ENCODE measurements at places on chromosomes 6 and 20. TPM values are rescaled to one million over a fixed set of nuclear protein-coding genes. Genes with fewer than 3 reads are reported as not detected.

GRCh38 chr20:45088247-45088646, 12.7 kb downstream of the KCNS1 start:
- H3K36me3 ChIP-seq, result no peaks in the 10 kb centered on the region
- H3K4me1 ChIP-seq, result no peaks in the 10 kb centered on the region
- H3K4me3 ChIP-seq, result no peak overlapping the region

GRCh38 chr6:31011153-31011552, 879 bp downstream of the MUC22 start:
- H3K36me3 ChIP-seq, result no peaks in the 10 kb centered on the region
- no peak overlapping the region for H3K4me3 ChIP-seq
- H3K27me3 ChIP-seq, result no peaks in the 10 kb centered on the region
- DNase-seq, result no peak

DNA sequence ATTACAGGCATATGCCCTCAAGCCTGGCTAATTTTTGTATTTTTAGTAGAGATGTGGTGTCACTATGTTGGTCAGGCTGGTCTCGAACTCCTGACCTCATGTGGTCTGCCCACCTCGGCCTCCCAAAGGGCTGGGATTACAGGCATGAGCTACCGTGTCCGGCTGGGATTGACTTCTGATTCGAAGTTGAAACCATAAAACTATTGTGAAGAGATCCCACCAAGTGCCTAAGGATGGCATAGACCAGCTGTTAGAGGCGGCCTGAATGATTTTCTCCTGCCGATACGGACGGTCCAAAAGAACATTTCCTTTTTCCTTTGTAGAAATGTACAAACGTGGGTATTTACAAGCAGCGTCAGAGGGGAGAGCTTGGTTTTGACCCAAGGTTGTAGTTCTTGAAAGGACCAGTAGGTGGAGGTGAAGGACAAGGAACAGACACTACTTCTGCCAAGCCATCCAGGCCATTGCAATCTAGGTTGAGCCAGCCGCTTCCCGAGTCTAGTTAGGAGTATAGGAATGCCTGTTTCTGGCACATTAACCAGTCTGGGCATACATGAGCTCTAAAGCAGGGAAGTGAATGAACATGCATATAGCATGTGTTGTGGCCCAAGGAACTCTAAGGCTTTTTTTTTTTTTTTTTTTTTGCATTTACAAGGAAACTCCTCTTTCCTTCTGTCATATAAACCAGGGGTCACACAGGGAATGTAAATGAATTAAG, 29.0 kb downstream of the MOCS3 start:
- no peak overlapping the region for H3K4me3 ChIP-seq
- H3K27me3 ChIP-seq, result no peaks in the 10 kb centered on the region
- H3K4me1 ChIP-seq, result peaks cover 4% of the 10 kb centered on the region
- peak; percentile 62 for DNase-seq

DNA sequence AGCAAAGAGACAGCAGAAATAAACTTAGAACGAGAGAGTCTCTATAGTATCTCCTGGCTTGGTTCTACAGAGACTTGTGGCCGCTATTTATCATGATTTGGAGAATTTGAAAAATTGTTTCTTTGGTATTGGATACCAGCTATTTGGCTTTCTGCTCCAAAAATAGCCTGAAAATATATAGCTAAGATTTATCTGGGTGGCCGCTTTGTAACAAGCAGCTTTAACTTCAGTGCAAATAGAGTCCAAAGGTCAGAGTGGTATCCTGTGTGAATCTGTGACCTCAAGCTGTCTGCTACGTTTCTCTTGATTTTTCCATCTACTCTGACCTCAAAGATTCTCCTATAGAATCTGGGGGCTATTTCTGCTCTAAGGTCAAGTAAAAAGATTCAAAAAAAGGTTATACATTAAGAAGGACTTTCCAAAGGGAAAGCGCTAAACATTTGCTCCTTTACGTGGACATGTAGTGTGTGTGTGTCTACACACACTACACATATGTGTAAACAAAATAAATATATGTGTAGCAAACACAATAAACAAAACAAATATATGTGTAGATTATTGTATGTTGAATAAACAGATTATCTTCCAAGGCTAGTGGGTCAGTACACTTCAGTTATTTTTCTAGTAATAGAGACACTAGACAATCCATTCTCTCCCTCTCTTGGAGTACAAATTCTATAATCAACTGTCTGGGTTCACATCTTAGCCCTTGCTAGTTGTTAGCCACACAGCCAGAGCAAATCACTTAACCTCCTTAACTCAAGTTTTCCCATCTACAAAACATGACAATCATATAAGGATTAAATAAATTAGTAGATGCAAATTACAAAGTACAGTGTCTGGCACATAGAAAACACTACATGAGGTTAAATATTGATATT, 40.8 kb downstream of the CHD6 start:
- H3K27me3 ChIP-seq, result no peaks in the 10 kb centered on the region
- H3K36me3 ChIP-seq, result no peaks in the 10 kb centered on the region
- H3K27ac ChIP-seq, result peak overlapping the region; percentile 31
- no peak for DNase-seq

DNA sequence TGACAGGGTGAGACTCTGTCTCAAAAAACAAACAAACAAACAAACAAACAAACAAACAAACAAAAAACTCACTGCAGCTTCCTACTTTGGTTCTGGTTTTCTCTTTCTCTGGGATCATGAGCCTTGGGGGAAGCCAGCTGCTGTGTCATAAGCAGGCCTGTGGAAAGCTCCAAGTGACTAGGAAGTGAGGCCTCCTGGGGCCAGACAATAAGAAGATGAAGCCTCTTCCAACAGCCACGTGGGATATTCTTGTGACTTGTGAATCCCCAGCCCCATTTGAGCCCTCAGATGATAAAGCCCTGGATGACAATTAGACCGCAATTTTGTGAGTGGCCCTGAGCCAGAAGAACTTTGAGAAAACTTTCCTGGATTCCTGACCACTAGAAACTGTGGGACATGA, 11.4 kb downstream of the HLA-A start:
- no peaks in the 10 kb centered on the region for H3K27me3 ChIP-seq
- H3K36me3 ChIP-seq, result no peaks in the 10 kb centered on the region
- no peaks in the 10 kb centered on the region for H3K4me1 ChIP-seq

DNA sequence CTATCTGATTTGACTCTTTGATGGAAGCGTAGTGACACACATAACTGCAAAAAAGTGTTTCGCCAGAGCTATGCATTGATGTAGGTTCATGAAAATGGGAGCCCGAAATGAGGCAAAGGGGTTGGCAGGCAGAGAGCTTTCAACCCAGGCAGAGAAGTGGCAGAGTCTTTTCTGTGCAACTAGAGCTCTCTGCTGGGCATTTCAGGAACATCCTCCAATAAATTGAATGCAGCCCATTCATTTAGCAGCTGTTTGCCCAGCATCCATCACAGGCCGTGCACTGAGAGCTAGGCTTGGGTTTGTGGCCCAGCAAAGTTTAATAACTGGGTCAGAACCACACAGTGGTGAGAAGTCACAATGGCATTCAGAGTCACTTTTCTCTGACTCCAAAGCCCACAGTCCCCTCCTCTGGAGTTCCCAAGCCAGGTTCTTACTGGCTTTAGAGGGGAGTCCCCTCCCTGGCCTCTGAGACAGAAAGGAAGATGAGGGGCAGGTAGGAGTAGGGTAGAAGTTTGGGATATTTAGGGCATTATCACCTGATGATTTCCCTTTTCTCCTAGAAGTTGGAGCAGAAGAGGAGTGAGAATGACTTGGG, 31.8 kb upstream of the ELMO2 start:
- no peak overlapping the region for H3K4me3 ChIP-seq
- H3K4me1 ChIP-seq, result no peaks in the 10 kb centered on the region
- H3K36me3 ChIP-seq, result no peaks in the 10 kb centered on the region
- DNase-seq, result no peak

DNA sequence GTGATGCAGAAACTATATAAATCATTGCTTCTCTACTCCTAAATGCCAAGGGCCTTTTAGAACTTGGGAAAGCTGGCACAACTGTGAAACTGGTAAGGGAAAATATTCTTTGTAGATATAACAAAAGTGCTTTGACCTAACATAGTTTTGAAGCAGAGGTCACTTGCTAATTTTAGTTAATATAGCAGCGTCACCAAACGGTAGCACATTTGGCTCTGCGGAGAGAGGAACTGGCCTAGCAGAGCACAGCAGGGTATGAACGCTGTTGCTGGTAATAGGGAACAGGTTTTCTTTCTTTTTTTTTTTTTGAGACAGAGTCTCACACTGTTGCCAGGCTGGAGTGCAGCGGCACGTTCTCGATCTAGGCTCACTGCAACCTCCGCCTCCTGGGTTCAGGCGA, 67.4 kb downstream of the ECT2L start:
- H3K27me3 ChIP-seq, result no peaks in the 10 kb centered on the region
- H3K36me3 ChIP-seq, result no peaks in the 10 kb centered on the region
- H3K4me1 ChIP-seq, result no peaks in the 10 kb centered on the region
- no peak overlapping the region for H3K4me3 ChIP-seq

MYT1 gene
- 6.5 TPM for total RNA-seq

GRM4 gene
- not detected for total RNA-seq

USP49 gene
- total RNA-seq, result 1.8 TPM
